ENCODE measurements at places on chromosomes 7 and 10. TPM values are rescaled to one million over a fixed set of nuclear protein-coding genes. Genes with fewer than 3 reads are reported as not detected.

Gene ENO4
- not detected for total RNA-seq

Gene DEPP1
- 0.30 TPM for total RNA-seq

Gene EPHB6
- 38.6 TPM for total RNA-seq

Gene NOLC1
- 69.8 TPM for total RNA-seq

Gene RSPH10B
- total RNA-seq: not detected

Gene RNF148
- not detected for total RNA-seq

Gene SYT15
- total RNA-seq: not detected

Gene SPAM1
- not detected for total RNA-seq

Gene CRHR2
- total RNA-seq: not detected

Gene SPDYE2B
- total RNA-seq: not detected

- no peaks in the 10 kb centered on the region for H3K36me3 ChIP-seq
- H3K4me1 ChIP-seq: no peaks in the 10 kb centered on the region
- no peak overlapping the region for H3K27ac ChIP-seq
- no peak overlapping the region for H3K4me3 ChIP-seq
- H3K27me3 ChIP-seq: peaks cover 11% of the 10 kb centered on the region
Measured at GRCh38 chr10:22824984-22825383, 102.9 kb upstream of the ARMC3 start.

DNA sequence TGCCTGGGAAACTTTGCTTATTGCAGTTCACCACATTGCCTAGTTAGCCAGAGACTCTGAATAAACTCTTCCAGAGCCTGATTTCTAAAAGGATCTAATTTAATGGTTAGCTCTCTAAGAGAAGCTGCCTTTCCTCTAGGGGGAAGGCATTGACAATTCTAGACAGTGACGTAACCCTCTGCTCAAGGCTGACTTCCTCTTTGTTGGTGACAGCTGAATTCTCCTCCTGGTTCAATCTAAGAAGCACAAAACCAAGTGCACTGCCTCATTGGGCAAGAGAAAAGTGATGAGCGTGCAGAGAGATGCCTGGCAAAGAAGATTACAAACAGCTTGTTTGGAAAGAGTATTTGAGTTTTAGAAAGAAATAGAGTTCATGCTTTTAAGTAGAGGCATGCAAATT, 102.7 kb downstream of the MACC1 start:
- H3K4me1 ChIP-seq: no peaks in the 10 kb centered on the region
- H3K4me3 ChIP-seq: no peak overlapping the region
- H3K27ac ChIP-seq: no peak overlapping the region
- H3K36me3 ChIP-seq: no peaks in the 10 kb centered on the region

GRCh38 chr7:146175716-146176115, 59.1 kb downstream of the CNTNAP2 start:
- no peak overlapping the region for H3K4me3 ChIP-seq
- no peak for DNase-seq
- no peaks in the 10 kb centered on the region for H3K27me3 ChIP-seq
- no peaks in the 10 kb centered on the region for H3K4me1 ChIP-seq

DNA sequence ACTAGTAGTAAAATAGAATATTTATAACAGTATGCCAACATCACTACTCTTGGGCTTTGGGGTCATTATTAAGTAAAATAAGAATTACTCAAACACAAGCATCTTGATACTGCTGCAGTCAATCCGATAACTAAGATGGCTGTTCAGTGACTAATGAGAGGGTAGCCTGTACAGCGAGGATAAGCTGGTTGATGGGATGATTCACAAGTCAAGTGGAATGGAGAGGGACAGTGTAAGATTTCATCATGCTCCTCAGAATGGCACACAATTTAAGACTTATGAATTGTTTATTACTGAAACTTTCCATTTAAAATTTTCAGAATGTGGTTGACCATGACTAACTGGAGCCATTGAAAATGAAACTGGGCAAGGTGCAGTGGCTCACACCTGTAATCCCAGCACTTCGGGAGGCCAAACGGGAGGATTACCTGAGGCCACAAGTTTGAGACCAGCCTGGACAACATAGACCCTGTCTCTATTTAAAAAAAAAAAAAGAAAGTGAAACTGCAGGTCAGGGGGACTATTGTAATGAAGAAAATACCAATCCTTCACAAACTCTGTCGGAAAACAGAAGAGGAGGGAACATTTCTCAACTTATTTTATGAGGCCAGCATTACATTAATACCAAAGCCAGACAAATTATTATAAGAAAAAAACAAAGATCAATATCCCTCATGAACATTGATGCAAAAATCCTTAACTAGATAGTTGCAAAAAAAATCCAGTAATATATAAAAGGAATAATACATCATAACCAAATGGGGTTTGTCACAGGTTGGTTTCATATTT, 11.2 kb downstream of the AVL9 start:
- no peak overlapping the region for H3K4me3 ChIP-seq
- H3K27me3 ChIP-seq: no peaks in the 10 kb centered on the region

GRCh38 chr7:44294325-44295069, 30.9 kb downstream of the CAMK2B start:
- no peak overlapping the region for H3K27ac ChIP-seq
- H3K4me3 ChIP-seq: no peak overlapping the region
- H3K4me1 ChIP-seq: no peaks in the 10 kb centered on the region

- H3K27ac ChIP-seq: no peak overlapping the region
- peaks cover 4% of the 10 kb centered on the region for H3K27me3 ChIP-seq
- no peaks in the 10 kb centered on the region for H3K36me3 ChIP-seq
- no peaks in the 10 kb centered on the region for H3K4me1 ChIP-seq
- no peak overlapping the region for H3K4me3 ChIP-seq
Measured at GRCh38 chr10:94149702-94150101, 156.0 kb downstream of the PLCE1 start.

- H3K27me3 ChIP-seq: peaks cover 7% of the 10 kb centered on the region
- no peak for DNase-seq
- H3K36me3 ChIP-seq: no peaks in the 10 kb centered on the region
- no peaks in the 10 kb centered on the region for H3K4me1 ChIP-seq
Measured at GRCh38 chr10:93816123-93816747, 58.5 kb downstream of the LGI1 start.

DNA sequence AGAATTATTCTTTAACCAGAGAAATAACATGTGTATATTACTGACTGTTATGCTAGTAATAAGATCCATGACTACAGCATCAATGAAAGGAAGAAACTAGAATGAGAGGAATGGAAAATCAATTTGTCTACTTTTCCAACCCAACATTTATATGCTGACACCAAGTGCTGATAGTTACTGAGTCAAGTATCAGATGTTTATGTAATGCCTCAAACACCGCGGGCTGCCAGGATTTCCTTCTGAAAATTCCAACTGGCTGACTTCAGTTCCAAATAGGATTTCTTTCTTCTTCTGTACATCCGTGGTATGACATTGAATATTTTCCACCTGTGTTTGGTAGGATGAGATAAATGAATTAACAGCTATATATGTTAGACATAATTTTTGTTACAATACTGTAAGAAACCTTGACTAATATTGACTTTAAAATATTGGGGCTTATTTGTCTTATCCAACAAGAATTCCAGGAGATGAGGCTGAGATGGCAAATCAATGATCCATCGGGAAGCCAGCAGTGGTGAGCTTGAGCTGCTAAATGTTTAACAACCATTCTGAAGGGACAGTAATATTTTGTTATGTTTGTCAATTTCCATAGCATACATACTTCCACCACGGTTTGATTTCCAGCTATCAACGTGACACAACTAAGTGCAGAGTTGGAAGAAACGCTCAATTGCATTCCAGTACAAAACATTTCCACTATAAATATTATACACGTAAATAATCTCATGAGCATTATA, 435.2 kb upstream of the AUTS2 start:
- no peak overlapping the region for H3K27ac ChIP-seq
- no peaks in the 10 kb centered on the region for H3K36me3 ChIP-seq
- DNase-seq: no peak
- H3K4me1 ChIP-seq: no peaks in the 10 kb centered on the region
- H3K27me3 ChIP-seq: no peaks in the 10 kb centered on the region
- no peak overlapping the region for H3K4me3 ChIP-seq

DNA sequence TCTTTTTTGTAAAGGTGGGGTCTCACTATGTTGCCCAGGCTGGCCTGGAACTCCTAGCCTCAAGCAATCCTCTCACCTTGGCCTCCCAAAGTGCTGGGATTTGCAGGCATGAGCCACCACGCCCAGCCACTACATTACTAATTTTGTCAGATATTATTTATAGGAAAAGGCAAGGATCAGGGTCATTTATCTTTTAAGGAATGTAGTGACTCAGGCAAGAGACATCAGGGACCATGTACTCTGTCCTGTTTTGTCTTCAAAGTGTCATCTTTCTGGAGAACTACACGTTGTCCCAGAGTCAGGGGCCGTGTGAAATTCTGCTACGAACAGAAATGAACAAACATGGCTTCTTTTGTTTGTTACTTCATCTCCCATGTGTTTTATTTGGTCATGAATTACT, 105.3 kb downstream of the NPTX2 start:
- no peaks in the 10 kb centered on the region for H3K27me3 ChIP-seq
- no peak overlapping the region for H3K27ac ChIP-seq
- H3K4me3 ChIP-seq: no peak overlapping the region
- no peaks in the 10 kb centered on the region for H3K4me1 ChIP-seq
- no peaks in the 10 kb centered on the region for H3K36me3 ChIP-seq

GRCh38 chr10:88107296-88108097, 244.1 kb downstream of the PTEN start:
- peaks cover 5% of the 10 kb centered on the region for H3K4me1 ChIP-seq
- DNase-seq: no peak
- H3K27me3 ChIP-seq: no peaks in the 10 kb centered on the region
- no peak overlapping the region for H3K27ac ChIP-seq
- no peaks in the 10 kb centered on the region for H3K36me3 ChIP-seq
- no peak overlapping the region for H3K4me3 ChIP-seq

DNA sequence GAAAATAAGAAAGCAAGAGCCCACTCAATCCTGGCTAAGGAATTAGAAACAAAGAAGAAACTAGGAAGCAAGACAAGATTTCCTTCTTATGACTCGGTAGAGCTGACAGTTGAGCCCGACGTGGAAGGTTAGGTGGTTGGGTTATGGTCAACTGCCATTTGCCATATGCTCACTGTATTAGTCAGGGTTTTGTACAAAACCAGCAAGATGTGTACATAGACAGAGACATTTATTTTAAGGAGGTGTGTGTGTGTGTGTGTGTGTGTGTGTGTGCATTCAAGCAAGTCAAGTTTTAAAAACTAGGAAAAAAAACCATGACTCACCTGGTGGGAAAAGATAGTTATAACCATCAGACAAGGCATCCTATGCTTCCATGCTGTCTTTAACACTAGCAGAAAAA, 158.5 kb downstream of the VPS50 start:
- no peak for DNase-seq
- H3K36me3 ChIP-seq: no peaks in the 10 kb centered on the region
- no peaks in the 10 kb centered on the region for H3K27me3 ChIP-seq
- no peaks in the 10 kb centered on the region for H3K4me1 ChIP-seq
- H3K4me3 ChIP-seq: no peak overlapping the region
- no peak overlapping the region for H3K27ac ChIP-seq

- no peaks in the 10 kb centered on the region for H3K4me1 ChIP-seq
- no peaks in the 10 kb centered on the region for H3K36me3 ChIP-seq
- H3K27me3 ChIP-seq: peaks cover 33% of the 10 kb centered on the region
Measured at GRCh38 chr7:158371856-158372255, 215.8 kb downstream of the PTPRN2 start.

DNA sequence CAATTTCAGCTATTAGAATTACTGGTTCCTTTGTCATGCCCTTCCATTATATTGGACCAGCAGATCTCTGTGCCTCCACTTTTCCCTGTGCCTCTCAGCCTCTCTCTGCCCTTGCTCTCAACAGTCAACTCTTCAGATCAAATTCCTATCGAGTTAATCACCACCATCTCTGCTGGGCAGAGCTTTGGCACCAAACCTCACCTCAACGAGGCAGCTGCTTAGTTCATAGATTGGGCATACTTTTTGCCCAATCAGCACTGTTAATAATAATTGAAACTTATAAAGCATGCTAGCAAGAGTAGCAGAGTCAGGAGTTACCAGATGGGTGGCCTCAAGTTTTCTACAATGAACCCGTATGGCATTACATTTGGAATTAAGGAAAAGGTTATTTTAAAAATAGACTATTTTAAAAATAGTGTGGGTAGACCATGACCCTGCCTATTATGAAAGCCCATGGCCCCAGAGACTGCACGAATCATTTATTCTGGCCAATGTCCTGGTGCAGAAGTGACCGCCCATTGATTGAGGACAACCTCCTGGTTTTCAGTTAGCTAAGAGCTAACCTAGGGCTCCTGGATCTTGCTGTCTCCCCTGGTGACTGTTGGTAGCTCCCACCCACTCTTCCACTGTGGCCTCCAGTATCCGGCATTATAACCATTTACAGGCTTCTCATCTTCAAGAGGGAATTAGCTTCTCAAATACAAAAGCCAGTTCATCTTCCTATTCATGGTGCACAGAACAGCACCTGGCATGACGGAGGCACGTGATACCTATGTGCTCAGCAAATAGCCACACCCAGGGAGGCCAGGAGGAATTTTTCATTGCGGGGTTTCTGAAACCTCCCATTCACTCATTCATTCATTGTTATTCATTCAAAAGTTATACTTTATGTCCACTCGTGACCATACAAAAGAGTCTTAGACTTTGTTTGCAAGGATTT, 265.4 kb downstream of the INHBA start:
- no peak overlapping the region for H3K27ac ChIP-seq
- DNase-seq: no peak
- no peaks in the 10 kb centered on the region for H3K4me1 ChIP-seq
- no peak overlapping the region for H3K4me3 ChIP-seq

DNA sequence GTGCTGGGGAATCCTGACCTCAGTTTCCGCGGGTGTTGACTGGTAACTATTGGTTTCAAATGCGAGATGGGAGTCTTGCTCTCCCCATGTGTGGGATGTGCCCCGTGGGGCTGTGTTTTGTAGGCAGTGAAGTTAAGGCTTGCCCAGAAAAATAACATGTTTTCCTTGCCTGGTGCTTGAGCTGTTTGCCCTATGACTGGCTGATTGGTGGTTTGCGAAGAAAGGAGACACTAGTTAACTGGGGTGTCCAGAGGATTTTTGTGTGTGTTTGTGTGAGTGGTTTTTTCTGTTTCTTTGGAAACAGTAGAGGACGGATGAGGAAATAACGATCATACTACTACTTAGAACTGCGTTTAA, 61.9 kb downstream of the CREB5 start:
- no peaks in the 10 kb centered on the region for H3K27me3 ChIP-seq
- no peaks in the 10 kb centered on the region for H3K4me1 ChIP-seq
- no peak for DNase-seq
- H3K4me3 ChIP-seq: no peak overlapping the region
- H3K27ac ChIP-seq: no peak overlapping the region

GRCh38 chr10:32318476-32318896, 28.5 kb downstream of the EPC1 start:
- peaks cover 30% of the 10 kb centered on the region for H3K4me1 ChIP-seq
- H3K27ac ChIP-seq: peak overlapping the region; percentile 57
- no peaks in the 10 kb centered on the region for H3K27me3 ChIP-seq
- no peaks in the 10 kb centered on the region for H3K36me3 ChIP-seq

- H3K27me3 ChIP-seq: peaks cover 4% of the 10 kb centered on the region
- H3K27ac ChIP-seq: no peak overlapping the region
- no peak for DNase-seq
Measured at GRCh38 chr7:17580141-17580540, 281.7 kb downstream of the AHR start.

GRCh38 chr10:4196183-4196582, 411.2 kb upstream of the KLF6 start:
- H3K27ac ChIP-seq: no peak overlapping the region
- no peaks in the 10 kb centered on the region for H3K36me3 ChIP-seq
- no peaks in the 10 kb centered on the region for H3K27me3 ChIP-seq
- no peak overlapping the region for H3K4me3 ChIP-seq
